ENCODE measurements at places on chromosomes 7 and 10. TPM values are rescaled to one million over a fixed set of nuclear protein-coding genes. Genes with fewer than 3 reads are reported as not detected.

DNA sequence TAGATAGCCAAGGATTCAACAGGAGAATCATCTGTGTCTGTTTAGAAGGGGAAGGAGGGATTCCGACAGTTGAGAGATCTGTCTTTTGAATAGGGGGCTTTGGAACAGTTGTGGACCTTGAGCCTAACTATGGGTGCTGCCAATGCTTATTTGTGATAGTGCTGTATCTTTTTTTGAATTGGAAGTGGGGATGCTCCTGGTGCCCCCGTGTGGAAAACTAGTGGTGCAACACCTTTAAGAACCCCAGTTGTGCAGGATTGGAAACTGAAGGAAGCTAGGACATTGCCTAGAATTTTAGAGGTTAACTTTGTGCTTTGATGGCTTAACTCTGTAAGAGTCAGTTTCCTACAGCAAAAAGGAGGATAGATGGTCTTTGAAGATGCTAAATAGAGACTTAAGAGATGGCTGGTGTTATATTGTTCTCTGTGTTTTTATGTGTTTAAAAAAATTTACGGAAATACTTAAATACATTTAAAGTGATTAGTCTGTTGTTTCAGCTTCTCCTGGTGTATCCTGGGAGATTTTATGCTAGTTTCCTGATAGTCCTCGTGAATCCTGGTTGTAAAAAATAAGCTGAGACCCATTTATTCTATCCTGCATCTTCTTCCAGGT, 69.3 kb downstream of the AP3M1 start:
- peak; percentile 41 for DNase-seq

DNA sequence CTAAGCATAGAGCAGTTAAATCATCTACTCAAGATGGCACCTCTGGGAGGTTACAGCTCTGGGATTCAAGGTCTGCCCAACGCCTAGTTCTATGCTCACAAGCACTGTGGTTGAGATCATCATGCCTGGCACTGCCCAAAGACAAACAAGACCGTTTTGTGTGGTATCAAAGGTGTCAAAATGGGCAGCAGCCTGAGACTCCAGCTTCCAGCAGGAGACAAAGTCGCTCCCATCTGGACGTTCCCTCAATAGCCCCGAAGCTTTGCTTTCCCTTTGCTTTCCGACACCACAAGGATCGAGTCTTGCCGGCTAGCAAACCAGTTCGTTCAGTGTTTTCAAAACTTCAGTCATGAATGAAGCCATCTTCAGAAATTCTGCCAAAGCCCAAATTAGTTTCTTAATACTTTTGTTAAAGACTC, 5.1 kb downstream of the HABP2 start:
- DNase-seq, result no peak

DNA sequence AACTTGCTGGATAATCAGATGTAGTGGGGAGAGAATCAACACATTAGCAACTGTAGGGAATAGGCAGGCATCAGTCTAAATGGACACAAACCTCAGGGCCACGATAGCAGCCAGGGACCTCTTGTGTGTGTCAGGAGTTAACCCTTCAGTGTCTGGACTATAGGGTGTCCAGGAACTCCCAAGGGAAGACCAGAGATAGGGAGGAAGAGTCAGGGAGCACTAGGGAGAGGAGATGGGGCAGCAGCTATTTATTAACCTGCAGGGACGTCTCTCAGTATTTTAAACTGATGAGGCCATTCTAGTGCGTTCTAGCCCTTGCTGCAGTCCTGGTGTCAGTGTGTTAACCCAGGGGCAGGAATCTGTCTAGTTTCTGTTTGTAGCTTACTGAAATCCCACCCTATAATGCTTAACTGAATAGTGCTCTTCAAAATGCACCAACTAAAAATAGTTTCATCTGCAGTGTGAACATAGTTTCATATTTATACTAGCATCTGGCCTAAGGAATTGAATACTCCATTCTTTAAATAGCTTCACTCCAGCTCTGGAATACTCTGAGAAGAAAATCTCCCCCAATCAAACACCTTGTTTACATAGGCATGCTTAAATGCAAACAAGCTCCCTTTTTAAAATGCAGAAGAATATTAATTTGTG, 62.7 kb downstream of the ARID5B start:
- no peak for DNase-seq

DNA sequence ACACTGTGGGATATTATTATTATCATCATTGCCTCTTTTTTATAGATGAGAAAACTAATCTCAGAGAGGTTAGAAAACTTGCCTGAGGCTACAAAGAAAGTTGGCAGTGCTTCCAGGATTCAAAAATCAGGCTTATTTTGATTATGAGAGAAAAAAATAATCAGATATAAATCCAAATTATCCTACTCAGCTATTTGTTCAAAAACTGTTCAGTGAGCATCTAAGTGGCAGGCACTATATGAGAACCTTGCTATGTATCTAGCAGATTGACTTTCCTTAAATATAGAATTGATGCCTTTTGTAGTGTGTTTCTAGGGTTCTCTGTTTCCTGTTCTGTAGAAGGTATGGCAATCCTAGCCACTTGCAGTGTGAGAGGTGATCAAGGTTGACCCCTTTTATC, 60.0 kb upstream of the SLC35B4 start:
- DNase-seq, result no peak

DNA sequence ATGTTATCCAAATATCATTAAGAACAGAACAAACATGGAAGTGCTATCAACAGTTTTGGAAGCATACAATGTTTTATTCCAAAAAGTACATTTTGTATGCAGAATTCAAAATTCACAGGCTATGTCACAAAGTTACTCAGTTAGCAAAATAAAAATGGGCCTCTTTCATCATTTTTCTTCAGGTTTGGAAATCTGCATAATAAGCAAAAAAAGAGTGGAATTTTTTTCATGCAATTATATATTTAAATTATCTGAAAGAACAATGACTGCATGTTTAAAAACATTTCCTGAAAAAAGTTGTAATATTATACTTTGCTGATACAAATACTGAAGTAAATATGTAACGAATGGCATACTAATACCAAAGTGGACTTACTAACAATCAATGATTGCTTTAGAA, 161.2 kb upstream of the MBL2 start:
- no peak for DNase-seq

DEPP1 gene
- 13.6 TPM for total RNA-seq

ANKRD61 gene
- not detected for total RNA-seq

DNA sequence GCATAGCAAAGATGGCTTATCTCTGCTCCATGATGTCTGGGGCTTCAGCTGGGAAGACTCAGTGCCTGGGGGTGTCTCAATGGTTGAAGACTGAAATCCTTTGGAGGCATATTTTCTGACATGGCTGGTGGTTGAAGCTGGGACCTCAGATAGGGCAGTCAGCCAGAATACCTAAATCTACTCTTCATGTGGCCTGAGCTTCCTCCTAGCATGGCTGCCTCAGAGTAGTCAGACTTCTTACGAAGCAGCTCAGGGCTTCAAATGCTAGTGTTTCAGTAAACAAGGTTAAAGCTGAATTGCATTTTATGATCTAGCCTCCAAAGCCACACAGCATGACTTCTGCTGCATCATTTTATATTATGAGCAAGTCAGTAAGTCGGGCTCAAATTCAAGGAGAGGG, 2.6 kb upstream of the BRAF start:
- no peak for DNase-seq

GRCh38 chr10:102227050-102227449, 951 bp downstream of the ELOVL3 start:
- no peak for DNase-seq

- no peak for DNase-seq
These were observed 94.5 kb downstream of the COL26A1 start for GRCh38 chr7:101457001-101457750.

DNA sequence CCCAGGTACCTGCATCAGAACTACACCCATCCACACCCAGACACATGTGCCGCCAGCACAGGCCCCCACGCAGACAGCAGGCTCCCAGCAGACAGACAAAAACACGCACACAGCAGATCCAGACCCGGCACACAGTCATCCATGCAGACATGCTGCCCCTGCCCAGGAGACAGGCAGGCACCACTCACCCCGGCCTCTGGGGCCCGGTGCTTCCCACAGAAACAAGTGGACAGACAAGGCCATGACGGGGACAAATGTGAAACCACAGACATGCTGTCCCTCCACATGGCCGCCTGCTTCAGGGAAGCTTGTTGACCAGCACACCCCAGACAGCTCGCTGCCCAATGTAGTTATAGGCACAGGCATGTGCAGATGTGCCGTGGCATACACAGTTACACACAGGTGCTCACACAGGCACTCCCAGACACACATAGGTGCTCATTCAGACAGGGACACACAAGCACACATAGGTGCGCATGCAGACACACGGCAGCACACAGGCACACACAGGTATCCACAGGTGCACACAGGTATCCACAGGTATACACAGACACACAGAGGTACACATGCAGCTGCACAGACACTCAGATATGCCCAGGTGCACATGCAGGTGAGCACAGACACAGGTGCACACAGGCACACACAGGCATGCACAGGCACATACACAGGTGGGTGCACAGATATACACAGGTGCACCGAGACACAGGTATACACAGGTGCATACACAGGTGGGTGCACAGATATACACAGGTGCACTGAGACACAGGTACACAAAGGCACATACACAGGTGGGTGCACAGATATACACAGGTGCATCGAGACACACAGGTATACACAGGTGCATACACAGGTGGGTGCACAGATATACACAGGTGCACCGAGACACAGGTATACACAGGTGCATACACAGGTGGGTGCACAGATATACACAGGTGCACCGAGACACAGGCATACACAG, 10.5 kb upstream of the SCART1 start:
- peak; percentile 13 for DNase-seq

DNA sequence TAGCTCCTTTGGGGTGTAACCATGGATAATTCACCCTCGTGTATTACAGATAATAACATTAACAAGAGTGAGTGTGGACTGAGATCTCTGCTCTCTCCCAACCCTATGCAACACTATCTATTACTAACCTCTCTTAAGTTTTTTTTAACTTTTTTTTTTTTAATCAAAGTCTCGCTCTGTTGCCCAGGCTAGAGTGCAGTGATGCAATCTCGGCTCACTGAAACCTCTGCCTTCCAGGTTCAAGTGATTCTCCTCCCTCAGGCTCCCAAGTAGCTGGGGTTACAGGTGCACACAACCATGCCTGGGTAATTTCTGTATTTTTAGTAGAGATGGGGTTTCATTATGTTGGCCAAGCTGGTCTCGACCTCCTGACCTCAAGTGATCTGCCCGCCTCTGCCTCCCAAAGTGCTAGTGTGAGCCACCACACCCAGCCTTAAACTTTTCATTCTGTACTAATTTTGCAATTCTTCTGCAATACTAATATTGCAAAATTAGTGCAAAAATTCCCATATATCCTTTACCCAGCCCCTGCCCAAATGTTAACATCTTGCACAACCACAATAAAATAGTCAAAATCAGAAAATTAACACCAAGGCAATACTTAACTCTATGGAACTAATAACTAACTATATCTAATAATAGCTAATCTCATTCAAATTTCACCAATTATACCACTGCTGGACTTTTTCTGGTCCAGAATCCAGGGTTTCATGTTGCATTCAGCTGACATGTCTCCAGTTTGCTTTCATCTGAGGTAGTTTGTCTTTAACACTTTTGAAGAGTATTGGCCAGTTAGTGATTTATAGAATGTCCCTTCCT, 66.5 kb upstream of the TCF7L2 start:
- no peak for DNase-seq

KIAA1549 gene
- 40.2 TPM for total RNA-seq

SLC18A2 gene
- total RNA-seq, result 12.0 TPM

GRCh38 chr10:67808704-67809103, 29.3 kb downstream of the DNAJC12 start:
- no peak for DNase-seq

DNA sequence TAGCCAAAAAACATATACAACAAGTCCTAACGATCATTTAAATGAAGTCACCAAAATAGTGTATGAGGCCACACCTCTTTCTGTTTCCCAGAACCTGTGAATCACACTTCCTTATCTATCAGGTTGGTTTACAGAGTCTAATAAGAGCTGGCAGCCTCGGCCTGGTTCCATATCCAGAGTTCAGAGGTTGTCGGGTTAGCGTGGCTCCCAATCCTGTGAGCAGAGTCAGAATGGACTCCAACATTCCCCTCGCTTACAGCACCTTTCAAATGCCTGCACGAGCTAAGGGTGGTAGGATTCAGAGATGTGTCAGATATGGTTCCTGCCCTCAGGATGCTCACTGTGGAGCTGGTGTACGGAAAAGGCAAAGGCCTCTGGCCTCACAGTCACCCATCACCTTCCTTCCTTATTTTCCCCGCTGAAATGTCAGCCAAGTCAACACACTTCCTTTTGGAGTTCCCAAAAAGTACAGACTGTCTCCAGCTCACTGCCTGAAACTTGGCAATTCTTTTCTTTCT, 6.0 kb downstream of the IL15RA start:
- DNase-seq, result no peak

DNA sequence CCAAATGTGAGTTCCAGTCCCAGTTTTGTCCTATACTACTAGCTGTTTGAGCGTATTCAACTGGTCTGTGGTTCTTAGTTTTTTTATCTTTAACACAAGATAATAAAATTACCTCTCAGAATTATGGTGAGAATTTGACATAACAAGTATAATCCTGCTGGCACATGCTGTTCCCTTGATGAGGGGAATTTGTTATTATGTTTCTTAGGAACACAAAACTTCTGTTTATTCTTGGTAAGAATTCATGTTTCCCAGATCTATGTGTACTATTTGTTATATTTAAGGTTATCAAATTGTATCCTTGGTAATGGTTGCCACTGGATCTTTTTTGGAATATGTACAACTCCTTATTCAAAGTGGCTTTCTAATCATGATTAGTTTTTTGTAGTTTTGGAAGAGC, 335.6 kb downstream of the ADK start:
- DNase-seq, result no peak

RPEL1 gene
- not detected for total RNA-seq

CDK5 gene
- total RNA-seq, result 52.9 TPM

GRCh38 chr7:142104550-142105527, 6.7 kb upstream of the MGAM2 start:
- DNase-seq, result no peak

- no peak for DNase-seq
These were observed 913 bp downstream of the ADCYAP1R1 start for GRCh38 chr7:31052841-31053601.

- no peak for DNase-seq
These were observed 203.2 kb downstream of the ANK3 start for GRCh38 chr10:60186315-60187071.

AKR1C3 gene
- total RNA-seq, result 0.49 TPM

DNA sequence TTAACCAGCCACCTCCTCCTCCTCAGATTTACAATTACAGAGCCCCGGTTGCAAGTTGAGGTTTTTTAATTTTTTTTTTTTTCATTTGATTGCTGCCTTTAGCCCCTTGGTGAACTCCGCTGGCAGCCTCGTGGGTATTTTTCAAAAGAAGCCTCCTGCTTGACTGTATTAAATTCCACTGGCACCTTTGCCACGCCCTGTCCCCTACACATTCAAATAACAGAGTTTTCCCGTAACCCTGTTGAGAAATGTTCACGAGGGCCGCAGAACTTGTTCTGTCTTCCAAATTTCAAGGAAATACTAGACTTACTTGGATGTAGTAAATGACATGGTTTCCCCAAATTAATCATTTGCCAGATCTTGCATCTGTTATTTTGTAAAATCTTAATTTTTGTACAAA, 167.0 kb downstream of the ARID5B start:
- DNase-seq, result no peak

Data from glutamatergic neuron (in vitro differentiated cells).